Activated B cell treated with CpG ODN at 0.5 μM for 24 hours (primary cell): ENCODE measurements at places on chromosomes 16 and 17. TPM values are rescaled to one million over a fixed set of nuclear protein-coding genes. Genes with fewer than 3 reads are reported as not detected.

GRCh38 chr16:49782405-49782804 lies 73.5 kb downstream of the ZNF423 start:
- no peak overlapping the region for H3K27ac ChIP-seq
- no peaks in the 10 kb centered on the region for H3K27me3 ChIP-seq
- no peaks in the 10 kb centered on the region for H3K4me1 ChIP-seq
- no peak overlapping the region for H3K4me3 ChIP-seq

- peaks cover 52% of the 10 kb centered on the region for H3K36me3 ChIP-seq
- H3K27me3 ChIP-seq, result no peaks in the 10 kb centered on the region
- peak overlapping the region; percentile 59 for H3K27ac ChIP-seq
These were observed 740 bp upstream of the JPT2 start for GRCh38 chr16:1677339-1677738.

GRCh38 chr16:1220841-1221627 lies 4.0 kb downstream of the TPSG1 start:
- H3K27ac ChIP-seq, result no peak overlapping the region
- peaks cover 1% of the 10 kb centered on the region for H3K27me3 ChIP-seq
- H3K4me3 ChIP-seq, result no peak overlapping the region
- H3K4me1 ChIP-seq, result no peaks in the 10 kb centered on the region
- no peak for DNase-seq
- no peaks in the 10 kb centered on the region for H3K36me3 ChIP-seq

DNA sequence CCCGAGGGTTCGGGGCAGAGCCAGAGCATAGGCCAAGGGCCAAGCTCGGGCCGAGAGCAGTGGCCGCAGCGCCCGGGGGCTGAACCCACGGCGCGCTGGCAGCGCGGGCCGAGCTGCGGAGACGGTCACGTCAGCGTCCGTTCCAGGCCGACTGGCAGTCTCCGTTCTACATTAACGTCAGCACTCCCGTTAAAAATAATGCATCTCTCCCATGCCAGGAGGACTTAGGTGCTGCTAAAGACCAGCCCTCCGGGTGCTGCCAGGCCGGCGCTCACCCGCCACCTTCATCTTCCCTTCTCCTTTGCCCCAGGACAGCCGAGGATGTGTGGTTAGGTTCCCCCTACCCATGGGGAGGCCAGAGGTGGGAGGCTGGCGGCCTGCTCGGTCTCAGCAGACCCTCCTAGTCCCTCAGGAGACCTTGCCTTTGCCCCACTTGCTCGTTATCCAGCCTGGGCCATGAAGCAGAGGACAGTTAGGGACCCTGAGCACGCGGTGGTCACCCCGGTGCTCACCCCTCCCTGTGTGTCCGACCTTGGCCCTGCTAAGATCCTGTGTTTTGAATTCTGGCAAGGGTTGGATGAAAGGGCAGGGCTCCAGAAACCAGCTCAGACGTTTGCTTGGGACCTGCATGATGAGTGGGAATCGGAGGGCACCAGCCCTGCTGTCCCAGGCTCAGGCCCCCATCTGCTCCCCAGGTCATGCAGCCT lies 572 bp downstream of the MPG start:
- no peak for DNase-seq
- peaks cover 6% of the 10 kb centered on the region for H3K27me3 ChIP-seq
- H3K36me3 ChIP-seq, result peaks cover 17% of the 10 kb centered on the region
- peaks cover 40% of the 10 kb centered on the region for H3K4me1 ChIP-seq
- peak overlapping the region; percentile 91 for H3K4me3 ChIP-seq
- peak overlapping the region; percentile 88 for H3K27ac ChIP-seq

GRCh38 chr17:61616783-61617182 lies 25.8 kb upstream of the NACA2 start:
- no peaks in the 10 kb centered on the region for H3K36me3 ChIP-seq
- H3K27ac ChIP-seq, result no peak overlapping the region
- DNase-seq, result no peak
- H3K4me1 ChIP-seq, result peaks cover 10% of the 10 kb centered on the region

SRR gene
- total RNA-seq, result 5.7 and 8.6 TPM in 2 replicates

GRCh38 chr17:75110234-75110937 lies 617 bp downstream of the ARMC7 start:
- peak overlapping the region; percentile 76 for H3K27ac ChIP-seq
- peak overlapping the region; percentile 89 for H3K4me3 ChIP-seq
- DNase-seq, result no peak

CRYBA1 gene
- total RNA-seq, result not detected in 2 replicates

DNA sequence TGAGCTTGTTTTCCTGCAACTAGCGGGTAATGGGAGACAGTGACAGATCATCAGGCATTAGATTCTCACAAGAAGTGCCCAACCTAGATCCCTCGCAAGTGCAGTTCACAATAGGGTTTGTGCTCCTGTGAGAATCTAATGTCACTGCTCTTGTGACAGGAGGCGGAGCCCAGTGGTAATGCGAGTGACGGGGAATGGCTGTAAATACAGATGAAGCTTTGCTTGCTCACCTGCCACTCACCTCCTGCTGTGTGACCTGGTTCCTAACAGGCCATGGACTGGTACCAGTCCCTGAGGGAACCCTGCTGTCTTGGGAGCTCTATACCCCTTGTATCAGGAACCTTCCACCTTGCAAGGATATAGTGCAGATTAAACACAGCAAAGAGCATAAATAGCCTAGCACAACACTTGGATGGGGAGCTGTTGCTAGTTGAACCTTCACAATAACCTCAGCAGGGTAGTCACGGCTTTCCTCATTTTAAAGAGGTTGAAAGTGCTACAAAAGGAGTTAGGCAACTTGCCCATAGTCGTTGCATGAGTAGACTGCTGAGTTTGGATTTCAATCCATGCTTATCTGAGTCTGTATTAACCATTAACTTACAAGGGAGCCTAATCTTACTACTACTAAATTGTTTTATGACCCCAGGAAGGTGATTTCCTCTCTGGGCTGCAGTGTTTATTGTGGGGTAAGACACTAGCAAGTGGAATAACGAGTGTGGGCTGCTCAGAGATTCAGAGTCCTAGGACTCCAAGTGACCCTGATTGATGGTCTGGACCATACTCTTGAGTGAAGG lies 156.6 kb upstream of the ZFHX3 start:
- no peak overlapping the region for H3K4me3 ChIP-seq
- H3K4me1 ChIP-seq, result no peaks in the 10 kb centered on the region
- peaks cover 3% of the 10 kb centered on the region for H3K27me3 ChIP-seq
- no peaks in the 10 kb centered on the region for H3K36me3 ChIP-seq
- H3K27ac ChIP-seq, result no peak overlapping the region
- no peak for DNase-seq

- no peak overlapping the region for H3K4me3 ChIP-seq
- no peak overlapping the region for H3K27ac ChIP-seq
- no peak for DNase-seq
- no peaks in the 10 kb centered on the region for H3K4me1 ChIP-seq
These were observed 4.0 kb upstream of the APOH start for GRCh38 chr17:66233023-66233753.

CX3CL1 gene
- 0.27 and 0.31 TPM in 2 replicates for total RNA-seq

DNA sequence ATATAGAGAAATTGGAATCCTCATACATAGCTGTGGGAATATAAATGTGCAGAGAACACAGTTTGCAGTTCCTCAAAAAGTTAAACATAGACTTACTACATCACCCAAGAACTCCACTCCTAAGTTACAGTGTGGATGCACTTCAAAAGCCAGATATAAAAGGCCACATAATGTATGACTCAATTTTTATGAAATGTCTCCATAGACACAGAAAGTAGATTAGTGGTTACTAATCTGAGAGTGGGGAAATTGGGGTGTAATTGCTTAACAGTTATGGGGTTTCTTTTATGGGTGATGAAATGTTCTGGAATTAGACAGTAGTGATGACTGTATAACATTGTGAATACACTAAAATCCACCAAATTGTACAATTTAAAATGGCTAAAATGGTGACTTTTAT lies 60.9 kb downstream of the CACNG1 start:
- no peak overlapping the region for H3K4me3 ChIP-seq
- peaks cover 6% of the 10 kb centered on the region for H3K4me1 ChIP-seq
- H3K27ac ChIP-seq, result no peak overlapping the region

GRCh38 chr16:17340804-17341203 lies 130.0 kb downstream of the XYLT1 start:
- no peak for DNase-seq
- no peaks in the 10 kb centered on the region for H3K27me3 ChIP-seq
- H3K27ac ChIP-seq, result peak overlapping the region; percentile 35
- no peak overlapping the region for H3K4me3 ChIP-seq

- H3K4me3 ChIP-seq, result peak overlapping the region; percentile 91
- H3K36me3 ChIP-seq, result peaks cover 30% of the 10 kb centered on the region
- peaks cover 96% of the 10 kb centered on the region for H3K4me1 ChIP-seq
- H3K27me3 ChIP-seq, result no peaks in the 10 kb centered on the region
- H3K27ac ChIP-seq, result peak overlapping the region; percentile 94
These were observed 2.0 kb upstream of the TNFRSF13B start for GRCh38 chr17:16973760-16974540.

GRCh38 chr17:79082311-79083190 lies 7.9 kb downstream of the ENGASE start:
- peaks cover 68% of the 10 kb centered on the region for H3K36me3 ChIP-seq
- H3K4me3 ChIP-seq, result no peak overlapping the region
- no peaks in the 10 kb centered on the region for H3K27me3 ChIP-seq

GRCh38 chr17:75459590-75460267 lies 3.3 kb downstream of the TMEM94 start:
- no peak overlapping the region for H3K4me3 ChIP-seq
- peak overlapping the region; percentile 42 for H3K27ac ChIP-seq
- peaks cover 35% of the 10 kb centered on the region for H3K4me1 ChIP-seq
- no peak for DNase-seq
- H3K36me3 ChIP-seq, result peaks cover 1% of the 10 kb centered on the region
- no peaks in the 10 kb centered on the region for H3K27me3 ChIP-seq

ZNF624 gene
- 6.3 and 6.9 TPM in 2 replicates for total RNA-seq

DNA sequence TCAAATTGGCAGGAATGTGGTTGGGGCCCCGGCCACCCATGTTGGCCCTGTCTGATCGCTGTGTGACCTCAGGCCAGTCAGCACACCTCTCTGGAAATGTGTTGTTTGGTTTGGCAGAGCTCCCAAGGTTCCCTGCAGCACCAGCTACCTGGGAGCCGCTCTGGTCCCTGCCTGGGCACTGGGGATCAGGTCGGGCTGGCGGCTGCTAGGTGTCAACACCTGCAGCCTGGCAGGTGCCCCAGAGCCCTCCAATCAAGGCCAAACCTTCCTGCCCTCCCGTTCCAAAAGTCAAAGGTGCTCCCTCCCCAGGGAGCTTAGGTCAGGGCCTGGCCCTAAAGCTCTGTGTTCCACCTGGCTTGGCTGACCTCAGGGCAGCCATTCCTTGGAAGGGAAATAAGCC lies 55.9 kb downstream of the ZDHHC7 start:
- DNase-seq, result no peak
- no peak overlapping the region for H3K4me3 ChIP-seq
- H3K36me3 ChIP-seq, result no peaks in the 10 kb centered on the region
- H3K27ac ChIP-seq, result no peak overlapping the region
- peaks cover 8% of the 10 kb centered on the region for H3K27me3 ChIP-seq

ZNF830 gene
- 29.9 and 31.6 TPM in 2 replicates for total RNA-seq

DNA sequence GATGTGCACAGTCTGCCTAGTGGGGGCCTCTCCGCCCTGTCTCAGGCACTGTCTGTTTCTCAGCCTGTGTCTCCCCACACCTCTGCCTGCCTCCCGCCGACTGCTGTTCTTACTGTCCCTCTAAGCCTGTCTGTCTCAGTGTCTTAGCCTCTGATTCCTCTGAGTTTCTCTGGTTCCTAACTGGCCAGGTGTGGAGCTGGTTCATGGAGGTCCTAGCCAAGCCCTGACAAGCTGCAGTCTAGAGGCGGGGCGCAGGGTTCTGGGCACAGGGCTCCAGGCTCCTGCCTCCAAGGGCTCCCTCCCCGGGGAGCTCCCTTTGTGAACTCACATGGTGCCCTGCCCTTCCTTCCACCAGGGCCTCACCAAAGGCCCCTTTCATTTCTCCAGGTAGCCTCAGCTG lies 19.4 kb downstream of the C17orf100 start:
- peaks cover 14% of the 10 kb centered on the region for H3K4me1 ChIP-seq
- H3K27ac ChIP-seq, result no peak overlapping the region
- no peak for DNase-seq
- H3K36me3 ChIP-seq, result peaks cover 20% of the 10 kb centered on the region

DNA sequence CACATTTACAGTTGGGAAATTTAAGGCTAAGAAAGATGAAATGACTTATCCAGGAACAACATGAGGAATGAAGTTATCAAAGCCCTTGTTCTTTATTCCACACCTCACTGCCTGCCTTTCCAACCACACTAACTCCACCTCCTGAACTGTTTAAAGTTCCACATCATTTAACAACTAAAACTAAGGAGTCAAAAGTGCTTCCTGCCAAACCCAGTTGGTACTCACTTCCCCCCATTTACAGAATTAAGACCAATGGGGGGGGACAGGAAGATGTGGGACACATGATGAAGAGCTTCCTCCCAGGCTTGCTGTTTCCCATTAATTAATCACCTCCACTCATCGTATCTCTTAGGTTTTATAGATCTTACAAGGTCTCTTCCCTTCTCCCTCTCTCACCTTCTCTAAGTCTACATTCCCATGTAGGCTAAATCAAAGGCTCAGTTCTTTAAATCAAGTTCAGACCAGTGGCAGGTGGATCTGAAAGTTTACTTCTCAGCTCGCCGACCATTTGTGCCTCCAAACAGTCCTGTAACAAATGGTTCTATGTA lies 19.2 kb upstream of the TMEM101 start:
- peaks cover 54% of the 10 kb centered on the region for H3K36me3 ChIP-seq
- DNase-seq, result no peak
- no peak overlapping the region for H3K4me3 ChIP-seq
- H3K4me1 ChIP-seq, result peaks cover 11% of the 10 kb centered on the region

DNA sequence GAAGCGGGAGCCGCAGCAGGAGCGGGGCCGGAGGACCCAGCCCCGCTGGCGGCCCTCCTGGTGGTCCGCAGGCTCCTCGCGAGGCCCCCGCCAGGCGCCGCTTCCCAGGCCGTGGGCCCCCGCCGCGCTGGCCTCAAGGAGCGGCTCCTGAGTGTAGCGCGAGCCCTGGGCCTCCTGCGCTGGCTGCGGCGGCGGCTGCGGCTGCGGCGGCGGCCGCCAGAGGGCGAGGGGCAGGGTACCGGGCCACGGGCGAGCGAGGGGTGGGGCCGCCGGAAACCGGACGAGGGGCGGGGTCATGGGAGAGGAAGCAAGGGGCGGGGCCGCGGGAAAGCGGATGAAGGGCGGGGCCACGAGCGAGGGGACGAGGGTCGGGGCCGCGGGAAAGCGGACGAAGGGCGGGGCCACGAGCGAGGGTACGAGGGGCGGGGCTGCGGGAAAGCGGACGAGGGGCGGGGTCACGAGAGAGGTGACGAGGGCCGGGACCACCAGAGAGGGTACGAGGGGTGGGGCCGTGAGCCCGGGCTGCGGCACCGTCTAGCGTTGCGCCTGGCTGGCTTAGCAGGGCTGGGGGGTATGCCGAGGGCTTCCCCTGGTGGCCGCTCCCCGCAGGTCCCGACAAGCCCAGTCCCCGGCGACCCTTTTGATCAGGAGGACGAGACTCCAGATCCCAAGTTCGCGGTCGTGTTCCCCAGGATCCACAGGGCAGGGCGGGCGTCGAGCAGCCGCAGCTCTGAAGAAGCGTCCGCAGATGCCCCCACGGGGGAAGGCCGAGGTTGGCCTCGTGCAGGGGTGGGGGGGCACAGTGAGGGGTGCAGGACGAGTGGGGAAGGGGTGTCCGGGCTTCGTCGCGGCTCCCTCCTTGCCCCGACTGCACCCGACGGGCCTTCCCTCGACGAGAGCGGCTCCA lies 1.7 kb downstream of the MYO15B start:
- H3K36me3 ChIP-seq, result peaks cover 2% of the 10 kb centered on the region
- peak; percentile 97 for DNase-seq
- peaks cover 16% of the 10 kb centered on the region for H3K4me1 ChIP-seq
- H3K27ac ChIP-seq, result peak overlapping the region; percentile 73
- peak overlapping the region; percentile 84 for H3K4me3 ChIP-seq
